ENCODE measurements at places on chromosomes 13 and 19.

DNA sequence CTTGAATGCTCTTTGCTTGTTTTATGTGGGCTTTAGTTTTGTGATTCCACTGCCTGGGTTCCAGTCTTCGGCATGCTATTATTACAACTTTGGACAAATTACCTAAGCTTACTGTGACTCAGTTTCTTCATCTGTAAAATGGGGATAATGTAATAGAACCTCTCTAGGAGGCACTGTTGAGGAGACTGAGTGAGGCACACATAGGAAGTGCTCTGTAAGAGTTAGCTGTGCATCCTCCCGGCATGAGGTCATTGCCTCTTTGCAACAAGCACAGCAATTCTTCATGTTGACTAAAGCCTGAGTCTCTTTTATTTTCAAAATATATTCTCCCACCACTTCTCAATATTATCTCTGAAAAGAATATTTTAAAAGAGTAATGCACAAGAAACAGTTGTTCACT lies 227.4 kb downstream of the DLEU7 start:
- no peak for DNase-seq

DNA sequence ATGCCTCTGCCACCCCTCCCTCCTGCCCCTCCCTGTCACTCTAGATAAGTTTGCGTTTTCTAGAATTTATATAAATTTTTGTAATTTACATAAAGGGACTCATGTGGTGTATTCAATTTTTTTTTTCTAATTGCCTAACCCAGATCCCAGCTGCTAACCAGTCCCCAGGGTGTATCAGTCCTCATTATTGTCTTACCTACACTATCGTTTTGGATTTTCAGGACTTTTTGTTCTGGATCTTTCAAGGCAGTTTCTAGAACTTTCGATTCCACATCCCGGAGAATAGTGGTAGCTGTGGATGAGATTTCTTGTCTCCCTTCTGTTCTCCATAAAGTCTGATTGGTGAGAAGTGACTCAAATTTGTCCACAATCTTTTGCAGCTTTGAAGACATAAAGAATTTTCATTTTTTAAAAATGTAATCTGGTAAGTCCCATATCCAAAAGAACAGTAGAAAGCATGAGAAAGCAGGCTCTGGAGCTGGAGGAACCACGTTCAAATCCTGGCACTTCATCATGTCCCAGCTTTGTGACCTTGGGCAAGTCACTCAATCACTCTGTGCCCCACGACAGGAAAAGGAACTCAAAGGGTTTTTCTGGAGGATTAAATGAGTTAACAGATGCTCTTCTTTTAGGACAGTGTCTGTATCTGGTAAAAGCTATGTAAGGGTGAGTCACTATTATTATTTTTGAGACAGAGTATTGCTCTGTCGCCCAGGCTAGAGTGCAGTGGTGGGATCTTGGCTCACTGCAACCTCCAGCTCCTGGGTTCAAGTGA lies 19.7 kb downstream of the ADGRE3 start:
- DNase-seq = no peak

DNA sequence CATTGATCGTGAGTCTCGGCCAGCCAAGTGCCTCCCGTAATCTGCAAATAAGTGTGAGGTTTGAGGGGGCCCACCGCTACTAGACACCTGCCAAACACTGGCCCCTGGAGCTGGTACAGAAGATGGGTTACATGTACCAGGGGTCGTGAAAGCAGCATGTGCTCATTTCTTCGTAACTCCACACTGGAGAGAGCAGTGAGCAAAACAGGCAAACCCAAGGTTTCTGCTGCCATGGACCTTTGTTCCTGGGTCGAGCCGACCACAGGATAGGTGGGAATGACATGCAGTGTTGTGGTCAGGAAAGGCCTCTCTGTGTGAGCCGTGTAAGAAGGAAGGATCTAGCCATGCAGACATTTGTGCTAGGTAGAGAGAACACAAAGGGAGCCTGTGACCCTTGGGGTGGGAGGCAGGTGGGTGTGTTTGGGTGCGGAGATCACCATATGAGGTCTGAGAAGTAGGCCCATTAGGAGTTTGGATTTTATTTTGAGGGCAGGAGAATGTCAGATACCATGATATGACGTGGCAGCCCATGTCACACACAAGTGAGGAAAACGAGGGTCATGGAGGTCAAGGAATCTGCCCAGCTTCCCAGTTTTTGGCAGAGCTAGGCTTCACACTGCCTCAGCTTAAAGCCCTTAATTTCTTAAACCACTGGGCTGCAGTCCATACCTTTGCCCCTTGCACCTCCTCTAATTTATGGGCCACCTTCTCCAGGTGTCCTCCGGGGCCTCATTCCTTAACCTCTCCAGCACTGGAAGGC lies 919 bp downstream of the GTF3A start:
- DNase-seq = no peak

DNA sequence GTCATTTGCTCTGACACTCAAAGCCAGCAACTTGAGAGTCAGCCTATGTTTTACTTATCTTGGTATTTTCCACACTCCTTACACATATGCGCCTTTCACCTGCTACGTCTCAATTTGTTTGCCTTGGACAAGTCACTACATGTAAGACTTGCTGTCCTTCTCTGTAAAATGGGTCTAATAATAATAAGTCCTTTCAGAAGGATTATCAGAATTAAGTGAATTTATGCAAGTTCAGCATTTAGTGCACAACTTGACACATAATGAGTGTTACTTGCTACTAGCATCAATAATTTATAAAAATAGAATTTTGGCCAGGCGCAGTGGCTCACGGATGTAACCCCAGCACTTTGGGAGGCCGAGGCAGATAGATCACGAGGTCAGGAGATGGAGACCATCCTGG lies 71.1 kb upstream of the UBL3 start:
- DNase-seq = no peak
